ENCODE measurements at places on chromosomes 11 and 22.

- DNase-seq = no peak
Observed at GRCh38 chr11:64539239-64539638, 51.8 kb upstream of the SLC22A12 start.

GRCh38 chr22:24473284-24473683 lies 21.8 kb upstream of the UPB1 start:
- no peak for DNase-seq

DNA sequence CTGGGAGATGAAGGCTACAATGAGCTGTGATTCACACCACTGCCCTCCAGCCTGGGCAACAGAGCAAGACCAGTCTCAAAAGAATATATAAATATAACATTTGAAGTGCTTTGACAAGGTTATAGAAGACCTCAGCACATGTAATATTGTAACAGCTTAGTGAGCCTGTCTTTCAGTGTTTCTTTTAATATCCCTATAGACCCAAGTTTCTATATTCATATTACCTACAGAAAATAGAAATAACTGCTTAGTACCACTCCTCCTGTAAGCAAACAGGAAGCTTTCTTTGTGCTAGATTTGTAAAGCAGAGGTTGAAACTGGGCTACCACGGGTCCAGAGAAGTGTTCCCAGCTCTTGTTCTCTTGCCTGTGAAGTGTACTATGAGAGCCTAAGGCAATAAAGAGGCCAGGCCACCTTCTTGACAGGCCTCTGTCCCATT lies 68.2 kb downstream of the PPP2R1B start:
- DNase-seq = no peak

DNA sequence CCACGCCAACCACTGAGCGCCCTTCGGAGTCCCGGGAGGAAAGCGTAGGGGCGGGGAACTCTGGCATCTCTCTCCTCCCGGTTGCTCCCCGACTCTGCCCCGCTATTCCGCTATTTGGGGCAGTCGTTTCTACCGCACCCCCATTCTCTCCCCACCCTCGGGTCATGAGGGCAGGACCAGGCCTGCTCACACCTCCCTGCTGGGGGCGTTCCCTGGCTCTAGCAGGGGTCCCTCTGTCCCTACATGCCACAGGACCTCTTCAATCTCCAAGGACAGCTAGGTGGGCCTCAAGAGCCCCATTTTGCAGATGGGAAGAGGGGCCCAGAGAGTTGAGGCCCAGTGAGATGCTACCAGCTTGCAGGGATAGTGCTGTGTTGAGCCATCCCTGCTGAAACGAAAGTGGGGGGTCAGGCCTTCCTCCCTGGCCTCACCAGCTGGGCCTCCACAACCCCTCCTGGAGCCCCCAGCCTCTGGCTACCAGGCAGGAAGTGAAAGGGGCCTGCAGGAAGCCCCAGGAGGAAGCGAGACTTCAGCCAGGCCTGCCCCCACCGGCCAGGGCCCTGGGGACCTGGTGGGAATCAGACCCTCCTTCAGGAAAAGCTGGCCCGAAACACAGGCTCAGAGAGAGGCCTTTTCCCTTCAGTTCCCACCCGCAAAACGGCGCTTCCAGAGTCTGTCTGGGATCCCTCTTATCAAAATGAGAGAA lies 5.5 kb upstream of the SHISA8 start:
- no peak for DNase-seq

- no peak for DNase-seq
Observed at GRCh38 chr11:12684816-12685215, 10.6 kb downstream of the TEAD1 start.

DNA sequence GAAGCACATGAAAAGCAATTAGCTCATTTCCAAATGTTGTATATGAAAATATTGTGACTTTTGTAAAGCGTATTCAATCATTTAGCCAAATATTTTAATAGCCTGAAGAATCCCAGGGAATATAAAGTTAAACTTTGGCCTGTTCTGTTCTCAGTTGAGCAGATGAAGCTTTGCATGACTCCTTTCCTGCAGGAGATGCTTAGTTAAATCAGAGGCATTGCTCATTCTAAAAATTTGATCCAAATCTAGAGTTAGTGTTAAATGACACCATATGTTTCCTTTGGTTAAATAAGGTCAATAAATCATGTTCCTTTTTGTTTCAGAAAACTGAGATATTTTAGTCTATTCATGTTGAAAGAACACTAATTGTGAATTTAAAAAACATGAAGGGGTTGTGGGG lies 51.2 kb upstream of the BIRC3 start:
- DNase-seq = no peak

DNA sequence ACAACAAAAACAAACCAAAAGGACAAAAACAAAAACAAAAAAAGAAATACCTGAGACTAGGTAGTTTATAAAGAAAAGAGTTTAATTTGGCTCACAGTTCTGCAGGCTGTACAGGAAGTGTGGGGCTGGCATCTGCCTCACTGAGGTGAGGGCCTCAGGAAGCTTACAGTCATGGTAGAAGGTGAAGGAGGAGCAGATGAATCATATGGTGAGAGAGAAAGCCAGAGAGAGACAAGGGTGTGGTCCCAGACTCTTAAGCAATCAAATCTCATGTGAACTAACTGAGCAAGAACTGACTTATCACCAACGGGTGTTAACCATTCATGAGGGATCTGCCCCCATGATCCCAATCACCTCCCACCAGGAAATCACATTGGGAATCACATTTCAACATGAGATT lies 58.8 kb upstream of the ZBED5 start:
- DNase-seq = no peak

DNA sequence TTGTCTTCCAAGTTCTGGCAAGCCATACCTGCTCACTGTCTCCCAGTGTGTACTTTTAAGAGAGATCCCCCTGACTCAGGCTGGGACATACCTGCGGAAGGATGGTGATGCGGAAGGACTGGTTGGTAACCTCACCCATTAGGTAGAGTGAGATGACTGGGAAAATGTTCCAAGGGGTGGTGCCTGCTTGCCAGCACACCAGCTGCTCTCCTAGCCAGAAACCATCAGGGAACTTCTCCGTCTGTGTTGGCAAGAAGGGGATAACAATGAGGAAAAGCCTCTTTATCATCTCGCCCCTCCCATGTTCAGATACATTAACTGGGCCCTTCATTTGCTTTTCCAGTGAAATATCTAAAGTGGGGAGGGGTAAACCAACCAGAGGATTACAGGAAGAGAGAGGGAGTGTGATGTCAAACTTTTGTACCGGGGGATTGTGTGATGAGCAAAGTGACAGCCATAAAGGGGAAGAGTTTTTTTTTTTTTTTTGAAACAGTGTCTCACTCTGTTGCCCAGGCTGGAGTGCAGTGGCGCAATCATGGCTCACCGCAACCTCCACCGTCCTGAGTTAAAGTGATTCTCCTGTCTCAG lies at the start of gene BACE1-AS:
Gene BACE1-AS, plus strand, starts transcription at position 538 of the 588 bp plus-strand sequence.
- no peak for DNase-seq

GRCh38 chr11:129493746-129494145 lies 118.1 kb downstream of the BARX2 start:
- DNase-seq = no peak

GRCh38 chr11:72179049-72179803 lies 12.7 kb upstream of the FOLR1 start:
- DNase-seq = no peak

- no peak for DNase-seq
Observed at GRCh38 chr11:82811369-82811768, 77.7 kb upstream of the FAM181B start.

DNA sequence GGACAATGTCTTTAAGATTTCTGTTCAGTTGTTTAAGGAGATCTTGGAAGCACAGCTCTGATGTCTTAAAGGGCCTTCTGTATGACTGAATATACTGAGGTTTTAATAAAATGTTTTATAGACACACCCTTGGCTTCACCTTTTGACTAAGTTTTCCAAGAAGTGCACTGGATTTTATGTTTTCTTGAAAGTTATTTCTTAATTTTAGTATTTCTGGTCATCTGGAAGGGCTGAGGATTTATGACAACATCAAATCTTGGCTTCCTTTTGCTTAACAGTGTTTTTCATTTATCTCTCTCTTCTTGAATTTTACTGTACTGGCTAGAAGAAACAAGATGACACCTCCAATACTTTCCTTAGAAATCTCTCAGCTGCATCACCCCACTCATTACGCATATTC lies 2423.4 kb downstream of the LRRC4C start:
- no peak for DNase-seq

DNA sequence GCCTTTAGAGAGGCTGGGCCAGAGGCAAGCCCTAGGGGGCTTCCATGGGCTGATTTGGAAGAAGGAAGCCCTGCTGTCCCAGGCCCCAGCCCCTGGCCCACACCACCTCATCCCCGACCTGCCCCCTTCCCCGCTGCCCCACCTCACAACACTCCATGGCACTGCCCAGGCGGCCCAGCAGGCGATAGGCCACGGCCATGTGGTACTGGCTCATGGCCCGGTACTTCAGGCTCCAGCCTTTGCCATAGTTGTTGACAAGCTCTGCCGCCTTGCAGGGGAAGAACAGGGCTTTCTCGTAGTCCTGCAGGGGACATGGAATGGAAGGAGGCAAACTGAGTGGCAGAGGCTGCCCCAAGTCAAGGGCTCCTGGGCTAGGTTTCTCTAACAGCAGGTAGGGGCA lies 6.4 kb downstream of the RAPSN start:
- DNase-seq = no peak

DNA sequence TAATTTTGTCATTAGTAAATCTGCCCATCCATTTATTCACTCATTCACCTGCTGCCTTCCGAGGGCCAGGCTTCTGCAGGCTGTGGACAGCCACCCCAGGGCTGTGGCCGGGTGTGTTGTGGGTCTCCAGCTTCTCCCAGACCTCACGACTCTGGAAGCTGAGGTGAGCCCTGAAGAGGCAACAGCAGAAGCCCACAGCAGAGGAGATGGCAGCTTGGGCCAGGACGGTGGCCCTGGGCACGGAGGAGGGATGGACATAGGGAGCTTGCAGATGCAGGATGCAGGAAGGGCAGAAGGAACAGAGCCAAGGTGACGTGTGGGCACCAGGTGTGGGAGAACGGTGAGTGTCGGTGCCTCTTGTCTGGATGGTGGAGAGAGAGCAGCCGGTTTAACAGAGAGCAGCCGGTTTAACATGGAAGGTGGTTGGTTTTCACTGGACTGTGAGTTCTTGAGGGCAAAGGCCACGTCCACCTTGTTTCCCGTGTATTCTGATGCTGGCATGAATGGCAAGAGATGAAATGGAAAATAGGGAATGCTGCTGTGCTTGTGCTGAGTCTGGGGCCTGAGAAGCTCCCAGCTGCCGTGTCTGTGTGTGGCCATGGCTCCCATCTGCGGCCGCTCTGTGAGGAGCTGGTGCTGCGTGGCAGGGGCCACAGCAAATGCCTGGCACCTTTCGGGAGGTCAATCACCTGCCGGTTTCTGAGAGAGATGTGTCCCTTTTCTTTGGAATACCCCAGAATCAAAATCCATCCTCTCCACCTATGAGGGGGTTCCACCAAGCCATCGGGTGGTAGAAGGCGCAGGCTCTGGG lies 669.9 kb downstream of the BRD1 start:
- DNase-seq = no peak

- DNase-seq = no peak
Observed at GRCh38 chr11:47705721-47706120, 9.4 kb downstream of the AGBL2 start.

Data from HFF-Myc (cell line).